ENCODE measurements at places on chromosomes 5 and 9.

GRCh38 chr9:134752471-134753168 is 111.0 kb downstream of the COL5A1 start:
- DNase-seq = no peak

- no peak for DNase-seq
Observed at GRCh38 chr9:37669232-37669631, 18.5 kb downstream of the FRMPD1 start.

DNA sequence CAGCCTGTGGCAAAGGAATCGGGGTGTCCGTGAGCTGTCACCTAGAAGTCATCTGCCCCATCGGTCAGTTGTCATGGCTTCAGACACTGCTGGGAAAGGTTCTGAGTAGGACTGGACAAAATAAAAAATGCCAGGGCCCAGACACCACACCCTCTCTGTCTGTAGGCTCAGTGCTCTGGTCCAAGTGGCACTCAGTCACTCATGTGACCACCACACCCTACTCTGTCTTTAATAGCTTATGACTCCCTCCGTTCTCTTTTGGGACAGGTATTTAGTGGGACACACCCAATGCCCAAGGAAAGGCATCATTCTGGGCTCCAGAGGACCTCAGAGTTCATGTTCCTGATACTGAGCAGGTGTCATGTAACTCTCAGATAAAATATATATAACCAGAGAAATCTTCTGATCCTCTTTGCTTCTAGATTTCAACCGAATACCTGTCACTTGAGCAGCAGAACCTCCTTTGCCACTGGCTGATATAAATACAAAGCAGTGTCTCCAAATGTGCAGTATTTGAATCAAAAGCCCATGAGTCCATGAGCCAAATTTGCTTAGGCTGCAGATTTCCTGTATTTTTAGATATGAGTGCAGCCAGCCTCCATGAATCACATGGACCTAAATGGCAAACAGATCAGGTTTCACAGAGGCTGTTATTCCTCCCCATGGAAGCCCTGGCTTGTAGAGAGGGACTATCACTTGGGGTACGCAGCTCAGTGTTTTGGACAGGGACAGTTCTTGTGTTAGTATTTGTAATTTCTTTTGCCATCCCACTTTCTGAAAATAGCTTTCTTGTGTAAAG is 272.0 kb downstream of the ARHGAP26 start:
- DNase-seq = no peak

GRCh38 chr5:126208691-126209090 is 214.5 kb upstream of the GRAMD2B start:
- no peak for DNase-seq

GRCh38 chr9:114884787-114885452 is 45.5 kb downstream of the TNFSF8 start:
- no peak for DNase-seq

GRCh38 chr9:89444274-89444673 is 53.6 kb downstream of the SEMA4D start:
- DNase-seq = peak; percentile 54

- no peak for DNase-seq
Observed at GRCh38 chr5:84362061-84362720, 22.5 kb downstream of the EDIL3 start.

GRCh38 chr5:138482638-138483037 is 17.4 kb downstream of the EGR1 start:
- DNase-seq = no peak

DNA sequence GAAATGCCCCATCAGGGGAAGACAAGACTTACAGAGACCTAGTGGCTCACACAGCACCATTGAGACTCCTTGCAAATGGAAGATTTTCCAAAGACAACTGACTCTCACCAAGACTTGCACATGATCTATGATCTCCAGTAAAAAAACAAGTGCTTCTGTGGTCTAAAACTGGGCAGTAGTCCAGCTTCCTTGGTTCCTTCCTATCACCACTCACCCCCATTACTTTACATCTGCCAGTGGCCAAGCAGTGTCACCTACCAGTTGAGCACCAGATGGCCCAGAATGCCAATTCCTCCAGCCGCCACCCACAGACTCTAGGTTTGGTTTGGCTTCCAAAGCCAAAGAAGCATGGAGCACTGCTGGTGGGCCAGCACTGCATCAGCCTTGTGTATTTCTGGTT is 47.7 kb downstream of the SH3TC2 start:
- DNase-seq = no peak

- DNase-seq = peak; percentile 4
Observed at GRCh38 chr9:127612939-127613582, 984 bp downstream of the STXBP1 start.

DNA sequence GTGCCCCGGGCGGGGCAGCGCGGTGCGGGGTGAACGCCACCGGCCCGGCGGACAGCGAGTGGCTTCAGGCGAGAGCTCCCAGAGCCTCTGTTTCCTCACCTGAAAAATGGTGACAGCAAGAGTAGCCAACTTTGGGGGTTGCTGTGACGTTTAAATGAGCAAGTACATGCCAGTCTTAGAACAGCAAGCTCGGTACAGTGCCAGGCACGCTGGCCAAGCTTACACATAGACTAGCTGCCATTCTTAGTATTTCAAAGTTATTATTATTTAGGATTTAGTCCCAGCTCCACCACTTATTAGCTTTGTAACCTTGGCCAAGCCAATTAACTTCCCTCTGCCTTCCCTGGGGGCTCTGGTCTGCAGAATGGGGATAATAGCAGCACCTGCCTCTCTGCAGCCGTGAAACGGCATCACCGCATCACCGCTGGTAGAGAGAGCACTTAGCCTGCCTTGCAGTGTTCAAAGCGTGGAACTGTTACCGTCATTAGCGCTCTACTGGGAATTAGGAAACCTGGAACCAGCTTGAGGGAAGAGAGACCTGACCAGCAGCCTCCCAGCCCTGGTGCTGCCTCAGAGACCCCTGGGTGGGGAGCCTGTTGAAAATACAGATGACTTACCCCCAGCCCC is at the start of gene C9orf50:
Gene C9orf50, minus strand, starts transcription at position 433 of the 627 bp plus-strand sequence. CDS start 527 bp downstream, outside the sequence.
- no peak for DNase-seq

DNA sequence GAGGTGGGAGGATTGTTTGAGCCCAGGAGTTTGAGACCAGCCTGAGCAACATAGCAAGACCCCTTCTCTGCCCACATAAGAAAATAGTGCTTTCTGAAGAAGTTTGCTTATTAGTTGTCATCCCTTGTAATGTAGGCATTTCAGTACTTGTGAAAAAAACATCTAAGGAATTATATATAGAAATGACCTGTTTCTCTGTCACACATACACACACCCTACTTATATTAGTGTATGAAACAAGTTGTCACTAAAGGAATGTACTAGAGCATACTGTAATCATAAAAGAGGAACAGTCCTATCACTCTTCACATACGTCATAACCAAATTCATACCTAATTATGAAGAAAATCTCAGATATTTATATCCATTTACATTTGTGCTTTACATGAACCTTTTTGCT is 122.0 kb downstream of the NIPBL start:
- no peak for DNase-seq

DNA sequence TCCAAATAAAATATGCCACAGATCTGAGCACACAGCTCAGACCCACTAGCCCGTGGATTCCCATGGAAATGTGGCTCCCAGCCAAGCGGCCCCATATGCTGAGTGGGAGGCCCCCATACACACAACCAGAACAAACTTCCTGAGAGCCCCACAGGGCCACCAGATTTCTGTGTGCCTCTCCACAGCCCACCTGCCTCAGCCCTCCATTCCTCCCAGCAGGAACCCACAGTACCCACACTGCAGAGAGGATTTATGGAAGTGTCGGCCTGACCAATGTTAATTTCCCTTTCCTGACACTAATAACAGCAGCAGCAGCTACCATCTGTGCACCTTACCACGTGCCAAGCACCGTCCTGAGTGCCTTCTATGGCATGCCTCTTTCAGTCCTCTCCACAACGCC is 99.3 kb upstream of the SPOCK1 start:
- DNase-seq = no peak

DNA sequence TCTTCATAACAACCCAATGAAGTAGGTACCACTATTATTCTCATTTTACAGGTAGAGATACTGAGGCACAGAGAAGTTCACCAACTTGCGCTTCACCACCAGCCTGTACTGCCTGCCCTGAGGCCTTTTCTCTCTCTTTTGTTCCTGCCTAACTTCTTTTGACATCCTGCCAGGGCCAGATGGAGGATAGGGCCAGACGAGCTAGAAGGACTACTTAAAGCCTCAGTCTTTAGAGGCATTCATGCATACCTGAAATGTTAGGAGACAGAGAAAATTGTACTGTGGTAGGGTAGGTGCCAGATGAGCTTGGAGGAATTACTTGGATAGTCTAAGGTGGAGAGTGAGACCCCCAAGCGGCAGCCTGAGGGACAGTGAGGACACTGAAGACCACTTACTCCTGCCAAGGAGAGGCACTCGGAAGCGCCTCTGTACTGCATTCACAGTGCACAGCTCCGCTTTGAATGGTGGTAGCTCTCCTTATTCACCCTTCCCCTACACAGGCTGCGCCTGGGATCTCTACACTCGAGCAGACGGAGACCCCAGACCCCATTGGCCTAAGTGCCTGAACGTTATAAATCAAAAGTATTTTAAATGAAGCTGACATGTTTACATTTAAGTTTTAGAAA is 6.2 kb upstream of the ORM1 start:
- no peak for DNase-seq

GRCh38 chr5:173458828-173459609 is 130.8 kb upstream of the STC2 start:
- DNase-seq = no peak

- no peak for DNase-seq
Observed at GRCh38 chr5:156647034-156647451, 203.1 kb upstream of the PPP1R2B start.

GRCh38 chr5:145163876-145164275 is 671.3 kb downstream of the PRELID2 start:
- no peak for DNase-seq

- DNase-seq = no peak
Observed at GRCh38 chr5:150847334-150847695, 994 bp downstream of the IRGM start.

DNA sequence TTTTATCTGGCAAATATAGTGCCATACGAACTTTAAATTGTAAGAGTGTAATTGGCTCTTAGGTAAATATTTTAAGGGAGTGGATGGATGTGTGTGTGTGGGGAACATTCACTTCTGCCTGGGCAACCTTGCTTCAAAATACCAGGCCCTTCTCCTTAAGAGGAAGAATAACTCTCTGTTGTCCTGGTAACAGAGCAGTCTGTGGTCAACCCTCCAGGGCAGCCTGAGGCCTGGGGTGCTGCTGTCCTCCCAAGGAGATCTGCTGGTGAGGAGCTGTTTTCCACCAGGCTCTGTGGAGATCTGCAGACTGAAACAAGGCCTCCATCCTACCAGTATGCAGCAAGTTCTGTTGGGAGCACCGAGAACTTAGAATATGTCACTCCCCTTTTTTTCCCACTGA is 325.2 kb downstream of the PSAT1 start:
- DNase-seq = no peak

- no peak for DNase-seq
Observed at GRCh38 chr9:36874921-36875320, 159.1 kb downstream of the PAX5 start.

- no peak for DNase-seq
Observed at GRCh38 chr9:34267660-34268059, 61.4 kb downstream of the KIF24 start.

DNA sequence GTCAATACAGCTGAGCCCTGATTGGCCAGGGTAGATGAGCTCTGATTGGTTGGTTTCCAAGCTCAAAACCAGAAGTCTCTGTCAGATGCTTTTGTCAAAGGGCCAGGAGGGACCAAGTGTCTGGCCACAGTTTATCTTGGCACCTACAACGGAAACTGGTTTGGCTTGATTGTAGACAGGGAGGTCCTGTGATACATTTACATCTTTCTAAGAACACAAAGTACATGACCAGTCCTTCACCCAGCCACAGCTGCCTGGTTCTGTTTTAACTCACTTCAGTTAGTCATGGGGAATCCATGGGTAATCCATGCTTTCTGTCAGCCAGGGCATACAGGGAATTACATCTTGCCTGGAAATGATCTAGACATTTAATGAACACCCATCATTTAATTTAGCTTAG is 171.2 kb downstream of the SLC12A2 start:
- no peak for DNase-seq

DNA sequence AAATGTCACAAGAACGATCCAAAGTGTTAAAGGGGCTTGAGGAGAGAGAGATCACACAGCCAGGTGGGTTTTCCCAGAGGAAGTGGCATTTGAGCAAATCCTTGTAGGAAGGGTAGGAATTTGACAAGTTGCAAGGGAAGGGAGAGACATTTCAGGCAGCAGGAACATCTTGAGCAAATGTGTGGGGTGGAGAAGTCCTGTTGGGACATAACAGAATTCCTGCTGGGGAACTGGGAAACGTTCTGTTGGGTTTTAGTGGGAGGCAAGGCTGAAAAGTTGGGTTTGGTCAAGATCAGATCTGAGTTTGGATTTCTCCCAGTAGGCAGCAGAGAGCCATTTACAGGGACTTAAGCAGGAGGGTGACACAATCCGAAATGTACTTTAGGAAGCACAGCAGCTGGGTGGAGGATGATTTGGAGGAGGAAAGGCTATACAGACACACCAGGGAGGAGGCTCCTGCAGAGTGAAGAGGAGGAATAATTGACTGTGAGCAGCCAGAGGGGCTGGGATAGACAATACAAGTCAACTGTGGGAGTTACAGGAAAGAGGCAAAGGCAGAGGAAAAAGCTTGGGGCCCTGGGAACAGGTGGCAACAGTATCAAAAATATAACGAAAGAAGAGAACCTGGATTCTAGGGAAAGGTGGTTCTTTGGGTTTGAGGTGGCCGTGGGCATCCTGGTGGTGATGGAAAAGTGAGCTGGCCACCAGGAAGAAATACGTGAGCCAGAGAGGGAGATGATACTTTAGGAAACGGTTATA is 3.1 kb upstream of the ZSWIM6 start:
- DNase-seq = no peak

DNA sequence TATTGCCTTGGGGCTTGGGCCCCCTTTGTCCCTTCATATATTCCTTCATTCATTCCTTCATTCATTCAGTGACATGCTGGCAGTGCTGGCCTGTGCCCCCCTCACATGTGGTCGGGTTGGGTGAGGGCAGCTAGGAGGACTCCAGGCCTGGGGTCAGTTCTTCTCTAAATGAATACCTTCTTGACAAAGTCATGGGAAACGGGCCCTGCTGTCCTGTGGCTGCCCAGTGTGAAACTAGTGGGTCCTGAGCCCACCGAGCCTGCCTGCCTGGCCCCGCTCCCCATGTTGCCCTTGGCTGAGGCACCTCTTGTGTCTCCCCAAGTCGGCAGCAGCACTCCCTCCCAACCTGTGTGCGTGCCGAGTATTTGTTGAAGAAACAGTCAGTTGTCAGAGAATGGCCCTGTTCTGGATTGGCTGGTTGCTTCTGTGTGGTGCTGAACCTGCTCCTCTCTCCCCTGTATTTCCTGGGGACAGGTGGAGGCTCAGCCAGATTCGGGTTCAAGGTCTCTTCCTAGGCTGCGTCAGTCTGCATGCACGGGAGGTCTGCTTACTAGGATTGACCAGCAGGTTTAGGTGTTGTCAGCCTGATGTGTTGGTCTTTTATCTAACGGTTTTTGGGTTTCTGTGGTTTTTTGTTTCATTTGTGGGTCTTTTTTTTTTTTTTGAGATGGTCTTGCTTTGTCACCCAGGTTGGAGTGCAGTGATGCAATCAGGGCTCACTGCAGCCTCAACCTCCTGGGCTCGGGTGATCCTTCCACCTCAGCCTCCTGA is 3.0 kb upstream of the CEL start:
- no peak for DNase-seq
